ENCODE measurements at places on chromosomes 11 and 22.

GRCh38 chr22:27258616-27259172, 542.9 kb downstream of the MN1 start:
- no peak overlapping the region for H3K4me3 ChIP-seq
- peaks cover 2% of the 10 kb centered on the region for H3K4me1 ChIP-seq
- H3K27ac ChIP-seq: no peak overlapping the region
- H3K27me3 ChIP-seq: peaks cover 2% of the 10 kb centered on the region
- DNase-seq: no peak
- H3K36me3 ChIP-seq: no peaks in the 10 kb centered on the region

GRCh38 chr22:44782363-44782963, 30.1 kb downstream of the ARHGAP8 start:
- H3K4me3 ChIP-seq: no peak overlapping the region
- no peak overlapping the region for H3K27ac ChIP-seq
- peaks cover 9% of the 10 kb centered on the region for H3K27me3 ChIP-seq
- H3K36me3 ChIP-seq: no peaks in the 10 kb centered on the region

DNA sequence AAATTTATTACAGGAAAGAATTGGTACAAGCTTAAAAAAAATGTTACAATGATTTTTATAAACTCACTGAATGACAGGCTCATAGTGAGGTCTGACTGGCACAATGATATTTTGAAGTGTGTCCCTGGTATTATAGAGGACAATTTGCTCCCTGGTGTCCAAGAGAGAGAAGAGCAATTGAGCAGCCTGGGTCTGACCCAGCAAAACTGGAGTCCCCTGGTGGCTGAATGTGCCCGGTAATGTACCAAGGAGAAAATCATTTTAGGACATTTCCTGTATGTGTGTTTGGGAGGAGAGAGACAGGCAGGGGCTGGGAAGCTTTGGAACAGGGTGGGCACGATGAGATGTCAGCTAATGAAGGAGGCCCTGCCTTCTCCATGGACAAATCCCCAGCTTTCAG, 125.3 kb downstream of the APOL5 start:
- peaks cover 9% of the 10 kb centered on the region for H3K4me1 ChIP-seq
- DNase-seq: no peak
- no peaks in the 10 kb centered on the region for H3K36me3 ChIP-seq
- H3K27ac ChIP-seq: no peak overlapping the region

DNA sequence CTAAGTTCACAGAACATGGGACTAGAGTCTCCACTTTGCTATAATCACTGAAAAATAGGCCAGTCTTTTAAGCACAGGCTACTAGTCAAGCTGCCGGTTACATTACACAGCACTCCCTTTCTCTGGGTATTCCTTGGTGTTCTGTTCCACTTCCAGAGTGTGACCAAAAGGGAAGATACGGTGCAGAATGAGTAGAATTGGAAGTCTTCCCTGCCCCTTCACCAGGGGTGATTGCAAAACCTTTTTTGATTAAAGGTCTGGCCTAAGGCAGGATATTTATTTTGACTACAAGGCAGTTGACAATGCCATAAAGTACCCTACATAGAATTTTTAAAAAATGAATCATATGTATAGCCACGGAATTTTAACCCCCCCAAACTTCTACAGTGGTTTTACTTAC, 59.6 kb upstream of the ADORA2A start:
- peaks cover 49% of the 10 kb centered on the region for H3K36me3 ChIP-seq
- H3K27ac ChIP-seq: no peak overlapping the region
- no peaks in the 10 kb centered on the region for H3K27me3 ChIP-seq
- no peak for DNase-seq
- no peak overlapping the region for H3K4me3 ChIP-seq

GRCh38 chr11:111633248-111633647, 31.0 kb downstream of the SIK2 start:
- H3K36me3 ChIP-seq: peaks cover 19% of the 10 kb centered on the region
- no peak overlapping the region for H3K4me3 ChIP-seq
- H3K27me3 ChIP-seq: no peaks in the 10 kb centered on the region

- DNase-seq: no peak
- H3K4me3 ChIP-seq: no peak overlapping the region
- peaks cover 8% of the 10 kb centered on the region for H3K4me1 ChIP-seq
- H3K36me3 ChIP-seq: no peaks in the 10 kb centered on the region
- peak overlapping the region; percentile 7 for H3K27ac ChIP-seq
Measured at GRCh38 chr11:128279866-128280265, 307.5 kb downstream of the ETS1 start.

GRCh38 chr11:86346513-86346912, 28.2 kb upstream of the CCDC81 start:
- H3K27ac ChIP-seq: no peak overlapping the region
- DNase-seq: no peak
- H3K27me3 ChIP-seq: no peaks in the 10 kb centered on the region
- peaks cover 4% of the 10 kb centered on the region for H3K4me1 ChIP-seq
- peaks cover 15% of the 10 kb centered on the region for H3K36me3 ChIP-seq

DNA sequence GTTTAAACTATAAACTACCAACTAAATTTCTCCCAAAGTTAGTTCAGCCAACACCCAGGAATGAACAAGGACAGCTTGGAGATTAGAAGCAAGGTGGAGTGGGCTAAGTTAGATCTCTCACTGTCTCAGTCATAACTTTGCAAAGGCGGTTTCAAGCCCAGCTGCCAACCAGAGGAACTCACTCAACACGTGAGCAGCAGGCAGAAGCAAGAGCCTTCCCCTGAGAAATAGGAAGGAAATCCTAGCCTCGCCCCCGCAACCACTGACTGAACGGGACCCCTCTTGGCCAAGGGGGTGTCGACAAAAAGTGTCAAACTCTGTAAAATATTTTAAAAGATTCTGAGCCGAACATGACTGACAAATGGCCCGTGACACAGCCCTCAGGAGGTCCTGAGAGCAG, 4.4 kb upstream of the KRTAP5-9 start:
- no peak overlapping the region for H3K4me3 ChIP-seq
- DNase-seq: no peak
- H3K36me3 ChIP-seq: peaks cover 16% of the 10 kb centered on the region
- H3K27ac ChIP-seq: no peak overlapping the region
- H3K4me1 ChIP-seq: peaks cover 11% of the 10 kb centered on the region

- H3K4me3 ChIP-seq: peak overlapping the region; percentile 32
- DNase-seq: peak; percentile 29
- peaks cover 38% of the 10 kb centered on the region for H3K4me1 ChIP-seq
- H3K27ac ChIP-seq: no peak overlapping the region
- peaks cover 2% of the 10 kb centered on the region for H3K36me3 ChIP-seq
Measured at GRCh38 chr11:134228625-134229024, 4.2 kb downstream of the VPS26B start.
